NCI-H1694 (cell line): ENCODE measurements at places on chromosomes 5 and 9.

GRCh38 chr5:167261309-167262100 lies 1029.9 kb upstream of the WWC1 start:
- DNase-seq, result no peak

DNA sequence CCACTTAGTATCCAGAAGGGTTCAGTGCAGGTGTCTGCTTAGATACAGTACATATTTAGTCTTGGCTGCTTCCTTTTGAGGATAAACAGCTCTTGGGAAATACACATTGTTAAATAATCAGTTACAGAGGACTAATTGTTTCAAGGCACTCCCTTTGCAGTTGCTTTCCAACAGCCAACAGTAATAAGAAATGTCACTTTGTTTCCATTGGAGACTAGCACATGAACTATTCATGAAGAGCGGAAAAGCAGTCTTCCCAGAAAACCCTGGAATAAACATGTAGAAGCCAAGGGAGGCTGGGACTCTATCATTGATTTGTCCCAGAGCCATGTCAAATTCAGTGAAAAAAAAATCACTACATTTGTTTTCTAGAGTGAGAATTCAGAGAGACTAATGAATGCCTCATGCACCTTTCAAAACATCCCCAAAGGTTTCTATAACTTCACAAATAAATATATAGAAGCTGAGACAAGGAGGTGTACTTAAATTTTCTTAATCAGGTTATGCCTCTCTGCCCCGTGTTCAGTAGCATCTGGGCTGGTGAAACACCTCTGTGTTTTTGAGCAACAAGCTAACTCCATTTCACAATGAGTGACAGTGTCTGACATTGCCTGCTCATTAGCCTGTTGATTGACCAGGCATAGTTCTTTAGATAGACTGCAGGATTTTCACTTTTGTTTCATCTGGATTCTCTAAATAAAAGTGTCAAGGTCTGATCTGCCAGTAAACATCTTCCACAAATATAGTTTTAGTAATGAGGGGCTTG lies 271.5 kb downstream of the ARRDC3 start:
- DNase-seq, result no peak

DNA sequence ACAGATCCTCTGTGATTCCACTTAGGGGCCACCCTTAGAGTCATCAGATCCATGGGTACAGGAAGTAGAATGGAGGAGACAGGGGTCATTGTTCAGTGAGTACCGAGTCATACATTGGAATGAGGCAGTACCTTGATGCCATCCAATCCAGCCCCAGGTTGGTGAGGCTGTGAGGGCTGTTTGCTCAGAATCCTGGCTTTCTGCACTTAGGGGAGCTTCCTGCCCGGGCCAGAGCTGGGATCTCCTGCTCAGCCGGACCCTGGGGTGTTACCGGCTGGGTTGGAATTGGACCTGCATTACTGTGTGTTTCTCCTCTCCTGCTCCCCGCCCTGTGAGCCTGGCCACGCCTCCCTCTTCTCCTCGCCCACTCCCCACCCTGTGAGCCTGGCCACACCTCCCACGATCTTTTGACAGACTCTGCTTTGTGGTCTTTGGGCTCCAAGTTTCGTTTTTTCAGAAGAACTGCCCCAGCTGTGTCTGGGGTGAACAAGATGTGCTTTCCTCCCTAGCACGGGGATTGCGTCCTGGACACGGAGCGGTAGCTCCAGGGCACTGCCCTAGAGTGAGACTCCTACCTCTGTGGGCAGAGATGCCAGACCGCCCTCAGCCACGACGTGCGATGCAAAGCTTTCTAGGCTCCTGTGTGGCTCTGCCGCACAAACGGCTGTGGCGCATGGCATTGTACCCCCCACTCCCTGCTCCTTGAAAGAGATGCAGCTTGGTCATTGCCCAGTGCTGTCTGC lies 15.4 kb downstream of the TRAF2 start:
- no peak for DNase-seq

DNA sequence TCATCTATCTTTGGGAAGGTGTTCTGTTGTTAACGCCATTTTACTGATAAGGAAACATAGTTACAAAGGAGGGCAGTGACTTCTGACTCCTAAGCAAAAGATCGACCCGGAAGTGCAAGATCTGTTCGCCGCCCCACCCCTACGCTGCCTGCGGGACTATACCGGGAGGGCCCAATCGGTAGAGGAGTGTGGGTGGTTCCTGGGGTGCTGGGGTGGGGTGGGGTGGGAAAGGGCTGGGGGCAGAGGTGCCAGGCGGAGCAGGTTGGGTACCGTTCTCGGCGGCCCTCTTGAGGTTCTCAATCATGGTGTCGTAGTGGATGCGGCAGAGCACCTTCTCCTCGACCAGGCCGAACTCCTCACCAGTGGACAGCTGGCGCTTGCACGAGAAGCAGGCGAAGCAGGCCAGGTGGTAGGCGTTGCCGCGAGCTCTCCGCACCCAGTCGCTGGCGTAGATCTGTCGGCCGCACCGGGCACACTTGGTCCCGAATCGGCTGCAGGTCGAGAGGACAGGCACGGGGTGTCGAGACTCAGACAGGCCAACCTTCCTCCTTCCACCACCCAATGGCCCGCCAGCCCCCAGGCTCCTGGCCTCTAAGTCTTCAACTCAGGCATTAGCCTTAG lies 11.8 kb downstream of the LHX6 start:
- DNase-seq, result no peak

DNA sequence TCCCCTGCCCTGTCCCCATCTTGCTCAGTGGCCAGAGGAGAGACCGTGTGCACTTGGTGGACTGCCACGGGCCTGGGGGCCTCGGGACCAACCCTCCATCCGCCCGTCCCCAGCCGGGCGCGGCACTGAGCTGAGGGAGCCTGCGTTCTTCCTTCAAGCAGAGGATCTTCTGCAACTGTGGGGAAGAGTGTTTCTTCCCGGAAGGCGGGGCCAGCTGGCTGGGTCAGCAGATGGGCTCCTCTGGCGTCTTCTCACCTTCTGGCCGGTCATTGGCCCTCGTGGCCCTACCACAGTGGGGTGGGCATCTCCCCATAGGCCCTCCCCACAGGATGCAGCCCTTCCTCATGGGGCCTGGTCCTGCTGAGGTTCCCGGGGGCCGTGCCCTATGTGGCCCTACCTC lies 17.4 kb downstream of the RXRA start:
- no peak for DNase-seq

- DNase-seq, result no peak
Measured at GRCh38 chr5:6715758-6716628, 2.8 kb downstream of the TENT4A start.
